Activated T-helper 1 cell treated with anti-CD3 and anti-CD28 coated beads, Interleukin-12 subunit alpha, Interleukin-12 subunit beta, Interleukin-2, Interleukin-4 antibody, amounts not matched to agents 30 ng/mL and 10 ng/mL and 1 ng/mL, durations not matched to agents 14 hours and 24 hours and 36 hours (primary cell): ENCODE measurements at places on chromosomes 7 and 10.

- DNase-seq, result no peak
Observed at GRCh38 chr7:6227294-6227846, 45.1 kb downstream of the CYTH3 start.

- no peak for DNase-seq
Observed at GRCh38 chr10:7703140-7703539, at the start of gene ITIH2. Gene ITIH2, plus strand, starts transcription at chr10:7703316. Its CDS starts 119 bp downstream, at chr10:7703435.

DNA sequence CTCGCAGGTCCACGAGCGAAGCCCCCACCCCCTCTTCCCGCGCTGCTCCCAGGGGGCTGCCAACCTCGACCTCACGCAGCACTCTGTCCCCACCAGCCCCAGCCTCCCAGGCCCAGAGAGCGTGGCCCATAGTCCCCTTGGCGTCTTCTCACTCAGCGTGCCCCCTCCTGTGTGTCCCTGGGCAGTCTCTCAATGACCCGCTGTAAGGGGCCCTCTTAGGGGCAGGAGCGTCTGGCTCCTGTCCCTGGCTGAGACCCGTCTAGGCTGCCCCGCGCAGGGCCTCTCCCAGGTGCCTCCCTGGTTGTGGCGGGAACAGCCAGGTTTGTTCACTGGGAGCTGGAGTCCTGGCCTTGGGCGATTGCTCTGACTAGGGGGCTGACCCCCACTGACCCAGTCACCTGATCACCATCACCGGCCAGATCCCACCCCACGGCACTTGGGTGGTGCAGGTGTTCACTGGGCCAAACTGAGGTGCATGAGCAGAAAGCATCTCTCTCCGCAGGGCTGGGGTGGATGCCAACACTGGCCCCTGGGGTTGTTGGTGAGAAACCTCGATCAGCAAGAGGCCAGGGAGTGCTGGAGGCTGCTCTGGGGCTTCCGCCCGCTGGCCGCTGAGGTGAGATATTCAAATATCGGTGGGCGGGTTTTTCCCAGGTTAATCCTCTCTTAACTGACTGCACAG lies 12.6 kb upstream of the WDFY4 start:
- DNase-seq, result no peak

DNA sequence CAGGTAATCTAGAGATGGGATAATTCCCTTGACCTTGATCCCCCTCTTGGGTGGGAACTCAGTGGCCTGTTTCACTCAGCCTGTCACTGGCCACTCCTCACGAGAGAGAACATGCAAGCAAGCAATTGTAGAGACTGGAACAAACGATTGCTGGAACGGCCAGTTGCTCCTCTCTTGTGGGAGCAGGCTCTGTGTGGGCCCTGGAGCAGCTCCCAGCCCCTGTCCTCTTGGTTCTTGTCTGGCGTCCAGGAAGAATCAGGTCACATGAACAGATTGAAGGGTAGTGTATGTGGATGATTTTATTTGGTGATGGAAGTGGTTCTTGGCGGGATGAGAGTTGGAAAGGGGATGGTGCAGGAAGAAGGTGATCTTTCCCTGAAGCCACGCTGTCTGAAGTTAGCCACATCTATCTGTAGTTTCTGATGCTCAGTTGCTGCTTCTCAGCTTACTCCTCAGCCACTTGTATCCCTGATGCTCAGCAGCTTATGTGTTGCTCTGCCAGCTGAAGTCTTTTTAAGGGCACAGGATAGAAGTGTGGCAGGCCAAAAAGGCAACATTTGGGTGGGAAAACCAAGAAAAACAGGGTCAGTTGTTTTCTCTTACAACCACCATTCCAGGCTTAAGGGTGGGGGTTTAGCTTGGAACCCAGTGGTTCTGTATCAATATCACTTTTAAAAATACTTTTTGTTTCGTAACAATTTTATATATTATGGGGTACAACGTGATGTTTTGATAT lies 15.9 kb downstream of the RNF133 start:
- DNase-seq, result no peak

DNA sequence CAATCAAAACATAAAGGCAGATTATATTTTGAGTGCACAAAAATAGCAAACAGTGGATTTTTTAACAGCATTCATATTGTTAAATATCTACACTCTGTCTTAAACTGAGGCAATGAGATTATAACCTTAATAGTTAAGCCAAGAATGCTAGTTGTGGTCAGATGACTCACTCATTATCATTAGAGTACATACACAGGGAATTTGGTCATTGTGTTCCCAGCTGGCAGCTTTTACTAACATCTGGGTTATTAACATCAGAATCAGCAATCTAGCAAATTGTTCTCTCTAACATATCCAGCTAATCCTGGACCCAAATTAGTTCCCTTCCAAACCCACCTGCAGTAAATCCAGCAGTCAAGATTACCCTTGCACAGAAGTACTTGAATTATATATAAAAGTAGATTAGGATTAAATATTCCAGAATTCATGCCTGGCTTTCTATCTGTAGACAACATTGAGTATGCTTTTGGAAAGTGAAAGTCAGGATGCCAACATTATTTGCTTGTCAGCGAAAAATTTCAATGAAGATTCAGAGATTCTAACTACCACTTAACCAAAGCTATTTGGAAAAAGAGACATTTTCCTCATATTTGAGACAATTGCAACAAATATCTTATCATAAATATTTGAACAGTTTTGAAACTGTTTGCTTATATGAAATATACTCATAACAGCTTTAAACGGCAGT lies 1035.6 kb upstream of the PHF14 start:
- DNase-seq, result no peak

GRCh38 chr7:42597300-42597699 lies 314.6 kb downstream of the C7orf25 start:
- DNase-seq, result no peak

DNA sequence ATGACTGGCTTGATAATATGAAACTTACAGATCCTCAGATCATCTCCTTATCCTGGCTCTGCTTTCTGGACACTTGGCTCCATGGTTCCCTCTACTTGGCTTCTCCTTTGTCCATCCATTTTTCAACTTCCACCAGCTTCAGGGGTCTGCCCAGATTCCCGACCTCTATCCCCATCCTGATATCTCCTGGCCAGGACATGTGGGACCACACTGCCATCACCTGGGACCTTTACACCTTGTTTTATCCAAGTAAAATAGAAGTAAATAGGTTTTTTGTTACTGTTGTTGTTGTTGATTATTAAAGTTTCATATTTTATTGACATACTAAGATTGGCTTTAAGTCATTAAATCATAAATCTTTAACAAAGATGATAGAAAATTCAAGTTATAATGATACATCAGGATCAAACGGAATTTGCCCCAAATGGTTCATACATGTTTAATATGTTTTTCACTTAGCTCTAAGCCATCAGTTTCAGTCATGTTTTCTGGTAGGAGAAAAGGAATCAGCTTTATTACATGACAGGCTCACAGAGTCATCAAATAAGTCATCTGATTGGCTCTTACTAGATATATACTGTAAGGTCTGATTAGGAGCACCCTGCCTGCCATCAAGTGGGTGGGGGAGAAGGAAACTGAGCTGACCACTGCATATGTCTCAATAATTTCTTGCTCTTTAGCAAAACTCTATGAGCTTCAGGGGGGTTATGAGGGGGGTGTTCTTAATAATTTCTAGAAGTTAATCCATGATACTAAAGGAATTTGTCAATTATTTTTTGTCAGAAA lies 111.5 kb upstream of the AHR start:
- no peak for DNase-seq

GRCh38 chr7:80018941-80019808 lies 115.5 kb upstream of the GNAI1 start:
- DNase-seq, result peak; percentile 10

- DNase-seq, result no peak
Observed at GRCh38 chr10:50585921-50586739, 37.6 kb downstream of the SGMS1 start.
